Omental fat pad (tissue), 4 donors: ENCODE measurements at places on chromosomes 2 and 18.

DNA sequence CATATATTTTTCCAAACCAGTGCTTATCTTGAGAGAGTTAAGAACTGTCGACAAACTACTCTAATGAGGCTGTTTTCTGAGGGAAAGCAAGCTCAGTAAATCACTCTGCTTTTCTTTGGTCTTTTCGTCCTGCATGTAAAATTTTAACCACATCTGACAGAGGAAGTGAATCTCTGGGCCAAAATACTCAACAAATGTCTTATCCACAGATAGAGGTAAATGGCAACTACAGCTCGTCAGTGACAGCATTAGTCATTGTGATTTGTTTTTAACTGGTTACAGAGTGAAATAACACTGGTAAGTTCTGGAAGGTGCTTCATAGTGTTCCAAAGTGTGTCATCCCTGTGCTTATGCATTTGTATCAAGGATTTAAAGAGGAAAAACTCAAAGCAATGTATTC is 82.6 kb upstream of the SLC8A1 start:
- DNase-seq, result no peak

GRCh38 chr2:128260239-128261138 is 58.2 kb downstream of the HS6ST1 start:
- DNase-seq, result no peak

GRCh38 chr2:237296756-237297155 is 117.2 kb downstream of the COL6A3 start:
- DNase-seq, result no peak

- no peak for DNase-seq
Measured at GRCh38 chr2:134258684-134259388, 5.0 kb downstream of the MGAT5 start.

GRCh38 chr2:143029141-143029540 is 100.1 kb upstream of the ARHGAP15 start:
- DNase-seq, result no peak

- no peak for DNase-seq
Measured at GRCh38 chr2:102317715-102318114, 6.4 kb downstream of the IL1RL1 start.

DNA sequence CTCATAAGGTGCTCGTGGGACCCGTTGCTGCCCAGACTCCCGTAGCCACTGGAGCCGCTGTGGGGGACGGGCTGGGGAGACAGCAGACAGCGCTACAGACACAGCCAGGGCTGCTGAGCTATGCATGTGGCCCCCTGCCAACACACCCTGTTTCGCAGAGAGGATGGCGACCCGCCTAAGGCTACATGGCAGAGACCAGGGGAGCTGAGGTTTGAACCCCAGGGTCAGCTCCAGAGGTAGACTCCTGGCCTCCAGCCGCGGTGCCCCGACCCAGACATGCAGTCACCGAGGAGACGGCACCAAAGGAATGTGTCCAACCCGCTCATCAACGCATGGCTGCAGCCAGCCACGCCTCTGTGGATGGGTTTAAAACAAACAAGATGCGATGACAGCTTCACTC is 21.0 kb upstream of the HES6 start:
- DNase-seq, result no peak

DNA sequence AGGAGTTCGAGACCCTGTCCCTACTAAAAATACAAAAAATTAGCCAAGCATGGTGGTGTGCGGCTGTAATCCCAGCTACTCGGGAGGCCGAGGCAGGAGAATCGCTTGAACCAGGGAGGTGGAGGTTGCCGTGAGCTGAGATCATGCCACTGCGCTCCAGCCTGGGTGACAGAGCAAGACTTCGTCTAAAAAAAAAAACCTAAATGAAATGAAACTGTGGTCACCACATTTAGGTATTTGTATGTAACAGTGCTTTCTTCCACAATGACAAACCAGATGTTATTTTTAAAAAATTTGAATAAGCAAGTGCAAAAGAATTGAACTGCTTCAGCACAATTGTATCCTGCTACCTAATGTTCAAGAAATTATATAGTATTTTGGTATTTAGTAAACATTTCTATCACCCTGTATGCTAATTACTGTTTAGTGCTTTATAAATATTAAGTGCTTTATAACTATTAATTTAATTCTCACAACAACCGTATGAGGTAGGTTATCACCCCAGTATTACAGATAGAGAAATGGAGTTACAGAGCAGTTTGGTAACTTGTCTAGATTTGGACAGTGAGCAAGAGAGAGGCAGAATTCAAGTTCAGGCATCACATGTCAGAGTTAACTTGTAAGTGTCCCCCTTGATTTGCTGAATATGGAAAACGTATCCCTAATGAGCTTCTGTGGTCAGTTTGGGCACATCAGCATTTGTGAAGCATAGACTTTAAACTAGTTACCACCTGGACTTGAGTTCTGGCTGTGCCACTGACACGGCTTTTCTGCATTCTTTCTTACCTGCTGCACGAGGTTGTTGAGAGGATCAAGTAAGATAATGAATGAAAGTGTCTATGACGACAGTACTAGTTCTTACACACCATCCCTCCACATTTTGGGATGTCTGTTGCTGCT is 14.4 kb downstream of the PHLPP1 start:
- no peak for DNase-seq

GRCh38 chr2:234290671-234291070 is 206.2 kb downstream of the ARL4C start:
- no peak for DNase-seq

DNA sequence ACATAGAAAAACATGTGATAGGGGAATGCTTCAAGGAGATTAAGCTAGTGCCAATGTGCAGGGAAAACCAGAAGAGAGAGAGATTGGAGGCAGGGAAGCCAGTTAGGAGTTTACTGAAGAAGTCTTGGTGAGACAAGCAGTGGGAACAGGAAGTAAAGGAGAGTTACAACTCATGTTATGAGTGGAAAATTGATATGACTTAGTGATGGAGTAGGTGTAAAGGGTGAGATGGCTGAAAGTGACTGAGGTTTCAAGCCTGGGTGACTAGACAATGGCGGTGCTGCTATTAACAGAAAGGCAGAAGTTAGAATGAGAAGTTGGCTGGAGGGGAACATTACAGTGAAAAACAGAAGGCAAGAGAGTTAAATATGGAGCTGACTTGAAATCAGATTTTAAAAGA is 16.5 kb downstream of the DOK1 start:
- no peak for DNase-seq

DNA sequence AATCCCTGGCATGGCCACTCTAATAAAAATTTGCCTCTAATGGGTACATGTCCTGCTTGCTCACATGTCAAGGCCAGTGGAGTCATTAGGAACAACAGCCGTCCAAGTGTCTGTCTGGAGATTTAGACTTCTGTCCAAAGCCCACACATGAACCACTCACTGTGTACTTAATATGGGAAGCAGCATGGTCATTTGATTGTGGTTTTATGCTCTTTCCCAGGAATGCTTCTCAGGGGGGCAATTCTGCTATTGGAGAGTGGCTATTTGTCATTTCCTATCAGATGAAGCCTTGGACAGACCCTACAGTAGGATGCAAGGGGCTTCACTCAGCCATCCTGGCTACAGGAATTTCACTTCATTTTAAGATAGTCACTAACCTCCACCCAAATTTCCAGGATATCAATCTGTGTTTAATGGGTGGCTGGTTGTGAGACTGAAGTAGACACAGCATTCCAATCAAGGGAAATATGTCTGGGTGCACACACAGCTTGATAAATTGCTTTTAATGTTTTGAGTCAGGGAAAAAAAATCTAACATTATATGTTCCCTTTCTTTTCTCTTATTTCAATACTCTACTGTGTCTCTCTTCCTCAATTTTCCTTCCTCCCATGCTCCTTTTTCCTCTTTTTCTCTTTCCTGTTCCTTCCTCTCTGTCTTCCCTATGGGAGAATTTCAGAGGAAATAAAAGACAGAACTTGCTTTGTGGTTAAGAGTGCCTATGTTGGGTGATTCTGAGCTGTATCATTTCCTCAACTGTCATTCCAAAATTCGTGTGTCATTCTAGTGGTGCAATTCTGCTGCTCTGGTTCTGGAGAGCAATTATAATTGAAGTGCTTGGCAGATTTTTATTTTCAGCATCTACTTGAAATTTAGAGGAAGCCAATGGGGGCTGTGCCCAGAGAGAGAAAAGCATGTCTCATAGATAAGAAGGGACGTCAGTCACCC is 320.1 kb downstream of the OSR1 start:
- no peak for DNase-seq

DNA sequence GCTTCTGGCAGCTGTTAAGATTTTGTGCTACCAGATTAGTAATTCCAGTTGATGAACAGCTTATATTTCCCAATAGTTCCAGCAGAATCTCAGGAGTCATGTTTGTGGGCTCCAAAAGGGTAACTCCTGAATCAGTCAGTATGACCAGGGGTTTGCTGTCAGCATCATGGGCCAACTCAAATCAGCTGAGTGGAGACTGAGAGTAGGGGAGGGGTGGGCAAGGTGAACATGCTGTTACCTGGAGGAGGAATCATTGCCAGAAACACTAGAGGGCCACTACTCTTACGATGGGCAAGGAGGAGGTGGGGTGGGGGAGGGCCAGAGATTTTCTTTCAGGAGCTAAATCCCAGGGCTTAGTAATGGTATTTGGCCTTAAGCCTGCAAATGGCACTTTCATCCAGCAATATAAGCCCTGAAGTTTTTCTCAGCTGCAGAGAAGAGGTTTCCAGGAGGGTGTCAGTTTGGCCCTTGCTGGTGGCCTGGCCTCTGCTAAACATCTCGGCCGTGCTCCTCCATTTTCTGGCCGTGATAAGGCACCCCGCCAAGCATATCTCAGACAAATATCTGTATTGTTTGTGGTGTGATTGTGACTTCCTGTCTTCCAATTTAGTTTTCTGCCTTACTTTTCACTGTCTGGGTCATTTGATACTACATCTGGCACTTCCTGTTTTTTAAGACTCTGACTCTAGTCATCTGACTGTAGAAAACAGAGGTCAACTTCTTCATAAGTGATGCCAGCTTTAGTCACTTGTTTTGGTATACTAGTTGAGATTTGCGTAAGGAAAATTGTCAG is 120.5 kb upstream of the CXCR4 start:
- no peak for DNase-seq
